ENCODE measurements at places on chromosomes 12 and 14.

GRCh38 chr14:81423504-81423903 is 23.4 kb upstream of the STON2 start:
- no peak for DNase-seq

GRCh38 chr12:132194056-132194455 is 49.8 kb downstream of the NOC4L start:
- DNase-seq, result no peak

- no peak for DNase-seq
Observed at GRCh38 chr14:29743531-29743930, 184.1 kb downstream of the PRKD1 start.

- DNase-seq, result peak; percentile 82
Observed at GRCh38 chr12:57093415-57094207, 4.7 kb downstream of the NAB2 start.

DNA sequence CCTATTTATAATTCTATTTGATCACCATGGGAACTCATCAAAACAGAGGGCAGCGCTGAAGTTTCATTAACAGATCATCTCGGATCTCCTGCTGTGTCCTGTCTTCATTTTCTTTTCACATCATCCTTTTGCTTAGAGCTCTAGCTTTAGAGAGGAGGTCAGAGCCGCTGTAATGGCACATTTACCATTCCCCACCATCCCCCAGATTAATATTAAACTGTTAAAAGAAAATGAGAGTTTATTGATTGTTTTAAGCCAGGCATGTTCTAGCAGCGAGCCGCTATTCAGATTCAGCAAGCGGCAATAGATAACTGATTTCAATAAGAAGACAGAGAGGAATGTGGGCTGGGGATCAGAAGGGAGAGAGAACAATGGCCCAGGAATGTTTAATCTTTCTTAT is 308.8 kb downstream of the EGLN3 start:
- DNase-seq, result no peak

GRCh38 chr14:91402348-91402747 is 15.3 kb downstream of the CCDC88C start:
- DNase-seq, result no peak

DNA sequence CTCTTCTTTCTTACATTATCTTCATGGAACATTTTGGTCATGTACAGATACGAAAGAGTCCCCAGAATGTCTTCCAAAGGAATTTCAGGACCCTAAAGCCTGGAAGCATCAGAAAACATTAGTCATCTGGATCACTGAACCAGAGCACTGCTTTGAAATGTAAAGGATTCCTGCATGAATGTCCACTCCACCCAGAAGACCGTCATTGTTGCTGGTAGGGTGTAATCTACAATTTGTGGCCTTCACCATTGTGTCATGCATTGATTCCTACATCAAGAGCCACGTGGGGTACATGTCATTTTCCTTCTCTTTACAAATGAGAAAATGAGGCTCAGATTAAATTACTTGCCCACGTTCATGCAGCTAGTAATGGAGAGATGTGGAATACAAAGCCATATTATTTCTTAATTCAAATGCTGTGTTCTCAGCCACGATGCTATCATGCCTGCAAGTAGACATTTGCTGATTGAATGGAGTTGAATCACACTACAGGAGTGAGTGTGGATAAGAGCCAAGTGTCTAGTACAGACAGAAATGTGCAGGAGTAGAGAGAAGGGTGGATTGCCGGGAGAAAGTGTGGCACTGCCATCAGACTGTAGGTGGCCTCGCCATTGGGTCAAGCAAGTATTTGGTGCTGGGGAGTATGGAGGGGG is 231.2 kb downstream of the C12orf75 start:
- DNase-seq, result no peak

GRCh38 chr14:102731101-102731870 is 46.0 kb upstream of the TRAF3 start:
- DNase-seq, result no peak

- DNase-seq, result peak; percentile 59
Observed at GRCh38 chr14:56490379-56490778, 89.2 kb upstream of the TMEM260 start.

- no peak for DNase-seq
Observed at GRCh38 chr12:124240493-124240892, 54.4 kb upstream of the RFLNA start.

- DNase-seq, result no peak
Observed at GRCh38 chr12:6768437-6768914, 2.3 kb downstream of the PTMS start.

DNA sequence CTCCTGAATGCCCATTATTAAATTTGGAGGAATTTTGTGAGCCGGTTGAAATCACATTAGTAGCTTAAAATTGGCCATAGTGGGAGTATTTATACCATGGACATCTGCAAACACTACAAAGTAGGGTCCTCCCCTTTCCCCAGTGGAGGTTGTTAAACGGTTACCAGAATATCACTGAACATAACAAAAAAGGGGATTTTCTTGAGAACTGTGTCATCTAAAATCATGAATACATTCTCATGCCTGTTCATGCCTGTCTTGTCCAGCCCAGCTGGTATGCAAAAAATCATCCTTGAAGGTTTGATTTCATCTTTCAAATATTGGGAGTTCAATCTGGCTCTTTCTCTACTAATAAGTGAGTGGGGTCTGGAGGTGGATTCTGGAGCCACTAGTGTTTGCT is 96.4 kb downstream of the OTOGL start:
- no peak for DNase-seq

DNA sequence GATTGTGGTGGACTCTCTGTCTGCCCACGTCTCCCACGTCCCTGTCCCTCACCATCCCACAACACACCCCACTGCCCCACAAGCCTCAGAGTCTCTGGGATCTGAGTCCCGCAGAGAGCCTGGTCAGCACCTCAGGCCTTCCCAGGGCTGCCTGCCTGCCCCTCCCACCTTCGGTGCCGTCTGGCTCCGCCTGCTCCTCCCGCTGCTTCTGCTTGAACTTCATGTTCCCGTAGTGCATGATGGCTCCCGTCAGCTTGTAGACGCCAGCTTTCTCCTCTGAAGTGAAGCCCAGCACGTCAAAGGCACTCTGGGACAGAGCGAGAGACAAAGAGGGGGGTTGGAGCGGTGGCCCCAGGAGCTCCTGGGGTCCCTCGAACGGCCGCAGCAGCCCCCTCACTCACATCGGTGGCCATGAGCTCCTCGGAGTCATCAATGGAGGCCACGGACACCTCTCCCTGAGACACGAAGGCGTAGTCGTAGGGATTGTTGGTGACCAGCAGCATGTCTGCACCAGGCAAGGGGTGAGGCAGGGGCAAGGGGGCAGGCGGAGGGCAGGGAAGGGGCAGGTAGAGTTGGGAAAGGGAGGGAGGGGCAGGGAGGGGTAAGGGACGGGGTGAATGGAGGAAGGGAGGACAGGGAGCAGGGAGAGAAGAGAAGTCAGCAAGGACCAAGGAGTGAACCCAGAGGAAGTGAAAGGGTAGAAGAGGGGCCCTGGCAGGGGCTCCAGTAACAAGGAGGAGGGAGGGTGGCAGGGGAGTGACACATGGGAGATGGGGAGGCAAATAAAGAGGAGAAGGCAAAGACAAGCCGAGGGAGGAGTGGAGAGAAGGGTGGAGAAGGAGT is 5.6 kb downstream of the MYH6 start:
- DNase-seq, result no peak

- DNase-seq, result no peak
Observed at GRCh38 chr12:52041695-52042123, 9.5 kb upstream of the NR4A1 start.

DNA sequence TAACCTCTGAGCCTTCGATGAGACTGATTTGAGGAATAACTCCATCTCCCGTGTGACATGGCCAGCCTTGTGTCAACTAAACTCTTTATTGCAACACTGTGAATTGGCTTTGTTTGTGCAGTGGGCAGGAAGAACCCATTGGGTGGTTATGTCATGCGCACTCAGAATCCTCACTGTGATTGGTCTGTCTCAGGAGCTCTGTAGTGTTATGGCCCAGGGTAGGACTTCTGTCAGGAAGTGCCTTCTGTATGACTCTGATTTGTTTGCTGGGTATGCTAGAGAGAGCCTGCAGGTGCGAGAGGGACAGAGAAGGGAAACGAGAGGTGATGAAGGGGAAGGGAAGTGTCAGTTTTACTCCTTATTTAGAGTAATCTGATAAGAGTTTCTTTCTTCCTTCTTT is 71.5 kb upstream of the DCD start:
- DNase-seq, result no peak

DNA sequence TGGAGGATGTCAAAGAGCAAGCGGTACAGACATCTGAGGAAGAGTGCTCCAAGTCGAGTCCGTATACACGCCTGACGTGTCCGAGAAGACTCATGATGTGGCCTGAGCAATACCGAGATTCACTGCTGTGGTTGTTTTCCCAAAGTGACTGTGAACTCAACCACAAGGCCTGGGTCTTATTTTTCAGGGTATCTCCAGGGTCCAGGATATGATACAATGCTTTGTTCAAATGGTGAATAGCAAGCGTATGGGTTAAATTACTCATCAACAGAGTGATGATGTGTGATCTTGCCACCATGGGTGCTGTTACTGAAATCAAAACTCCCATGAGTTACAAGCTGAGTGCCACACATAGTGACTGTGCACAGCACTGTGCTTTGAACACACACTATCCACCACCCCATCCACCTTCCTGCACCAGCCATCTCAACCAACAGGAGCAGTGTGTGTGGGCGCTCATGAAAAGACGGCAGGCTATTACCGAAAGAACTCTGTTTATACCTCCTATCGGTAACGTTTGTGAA is 109.6 kb downstream of the BCAT1 start:
- DNase-seq, result peak; percentile 56

GRCh38 chr14:93716002-93716745 is 72.1 kb downstream of the PRIMA1 start:
- DNase-seq, result no peak

DNA sequence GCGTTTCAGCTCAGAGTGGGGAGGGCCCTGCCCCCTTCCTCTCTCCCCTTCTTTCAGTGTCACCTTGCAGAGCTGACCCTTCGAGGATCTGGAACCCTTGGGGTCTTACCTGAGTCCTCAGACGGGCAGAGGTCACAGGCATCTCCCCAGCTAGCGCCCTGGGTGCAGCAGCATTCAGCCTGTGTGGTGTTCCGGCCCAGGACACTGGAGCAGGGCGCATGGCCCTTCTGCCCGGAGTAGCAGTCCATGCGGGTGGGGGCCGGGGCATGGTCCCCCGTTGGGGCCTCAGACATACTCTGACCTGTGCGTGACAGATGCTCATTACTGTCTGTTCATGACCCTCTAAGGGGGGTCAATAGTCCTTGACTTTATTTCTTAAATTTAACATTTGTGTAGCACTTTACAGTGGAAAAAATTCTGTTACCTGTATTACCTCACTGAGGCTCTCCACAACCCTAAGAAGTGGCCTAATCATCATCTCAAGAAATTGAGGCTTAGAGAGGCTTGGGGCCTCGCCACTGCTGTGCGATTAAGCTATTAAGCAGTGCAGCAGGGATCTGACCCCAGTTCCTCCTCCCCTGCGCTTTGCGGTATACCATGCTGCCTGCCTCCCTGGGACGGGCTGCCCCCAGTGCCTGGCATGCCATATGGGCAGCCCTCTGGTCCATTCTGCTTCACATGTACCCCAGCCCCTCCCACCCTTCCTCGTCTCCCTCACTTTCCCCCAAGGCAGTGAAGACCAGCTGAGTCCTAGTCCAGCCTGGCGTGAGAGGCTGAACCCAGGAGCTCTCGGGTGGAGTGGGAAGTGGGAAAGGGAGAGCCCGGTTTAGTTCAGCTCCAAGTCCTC is 11.5 kb downstream of the ISCA2 start:
- DNase-seq, result no peak

DNA sequence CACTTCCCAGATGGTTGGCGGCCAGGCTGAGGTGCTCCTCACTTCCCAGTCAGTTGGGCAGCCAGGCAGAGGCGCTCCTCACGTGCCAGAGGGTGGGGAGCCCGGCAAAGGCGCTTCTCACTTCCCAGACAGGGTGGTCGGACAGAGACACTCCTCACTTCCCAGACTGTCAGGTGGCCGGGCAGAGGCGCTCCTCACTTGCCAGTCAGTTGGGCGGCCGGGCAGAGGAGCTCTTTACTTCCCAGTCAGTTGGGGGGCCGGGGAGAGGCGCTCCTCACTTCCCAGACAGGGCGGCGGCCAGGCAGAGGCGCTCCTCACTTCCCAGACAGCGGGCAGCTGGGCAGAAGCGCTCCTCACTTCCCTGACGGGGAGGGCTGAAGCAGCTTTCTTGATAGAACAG is 143.0 kb upstream of the ARID2 start:
- DNase-seq, result no peak

DNA sequence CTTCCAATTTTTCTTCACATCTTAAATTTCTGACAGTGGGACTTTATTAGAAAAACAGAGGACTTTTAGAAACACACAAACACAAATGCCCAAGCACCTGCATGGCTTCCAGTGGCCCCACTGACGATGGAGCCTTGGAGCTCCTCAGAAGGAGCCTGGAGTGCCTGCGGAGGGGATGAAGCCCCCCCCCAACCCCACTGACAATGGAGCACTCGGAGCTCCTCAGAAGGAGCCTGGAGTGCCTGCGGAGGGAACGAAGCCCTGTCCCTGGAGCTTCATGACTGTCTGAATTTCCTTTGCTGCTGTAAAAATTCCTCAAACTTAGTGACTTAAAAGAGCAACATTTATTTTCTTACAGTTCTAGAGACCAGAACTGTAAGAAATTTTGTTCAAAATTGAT is 80.1 kb upstream of the VRK1 start:
- no peak for DNase-seq

DNA sequence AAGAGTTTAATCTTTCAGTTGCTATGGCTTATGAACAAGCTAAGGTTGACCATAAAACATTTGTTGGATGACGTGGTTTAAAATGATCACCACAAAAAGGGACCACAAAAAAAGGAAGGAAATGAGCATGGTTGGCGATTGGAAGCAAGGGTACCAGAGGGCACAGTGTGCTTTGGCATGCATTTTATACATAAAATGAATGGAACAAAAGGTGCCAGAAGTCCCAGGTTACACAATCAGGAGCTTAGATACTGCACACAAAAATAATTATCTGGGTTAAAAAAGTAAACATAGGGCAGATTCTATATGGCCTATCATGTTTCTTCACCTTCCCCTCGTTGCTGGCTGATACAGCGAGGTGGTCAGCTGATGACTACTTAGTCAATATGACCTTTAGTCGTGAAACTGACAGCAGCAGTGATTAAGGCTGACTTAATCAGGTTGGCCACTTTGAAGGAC is 50.7 kb downstream of the ZC3H14 start:
- DNase-seq, result peak; percentile 62

DNA sequence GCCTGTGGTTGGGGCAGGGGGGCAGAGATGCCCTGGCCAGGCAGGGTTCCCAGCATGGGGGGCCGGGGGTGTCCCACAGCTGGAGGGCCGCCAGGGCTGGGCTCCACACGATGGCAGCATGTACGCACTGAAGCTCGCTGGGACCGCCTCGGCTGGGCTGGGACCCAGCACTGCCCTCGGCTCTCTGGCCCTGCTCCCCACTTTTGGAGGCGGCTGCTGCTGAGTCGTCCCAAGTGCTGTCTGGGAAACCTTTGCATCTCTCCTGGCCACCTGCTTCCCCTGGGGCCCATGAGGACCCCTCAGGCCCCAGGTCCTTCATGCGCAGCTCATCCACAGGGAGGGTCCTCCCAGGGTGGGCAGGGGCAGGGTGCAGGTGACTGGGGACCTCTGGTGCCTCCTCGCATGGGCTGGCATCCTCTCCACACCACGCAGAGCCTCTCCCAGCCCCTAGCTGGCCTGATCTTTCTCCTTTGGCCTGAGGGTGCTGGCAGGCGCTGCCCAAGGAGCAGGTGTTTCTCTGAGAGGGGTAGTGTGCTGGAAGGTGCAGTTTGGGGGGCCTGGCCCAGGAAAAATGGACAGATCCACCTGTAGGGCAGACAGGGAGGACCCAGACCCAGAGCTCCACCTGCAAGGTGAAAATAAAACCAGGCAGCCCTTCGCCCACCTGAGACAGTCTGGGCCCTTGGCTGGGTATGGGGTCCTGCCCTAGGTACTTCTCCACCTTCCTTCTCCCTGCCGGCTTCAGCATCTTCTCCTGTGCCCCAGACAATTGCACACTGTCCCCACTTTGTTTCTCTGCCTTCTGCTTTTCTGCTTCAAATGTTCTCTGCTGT is 46.9 kb downstream of the DLK1 start:
- DNase-seq, result no peak

Measured in cardiac fibroblast (primary cell).